Lower lobe of right lung (tissue), 2 donors: ENCODE measurements at places on chromosomes 1 and 21.

DNA sequence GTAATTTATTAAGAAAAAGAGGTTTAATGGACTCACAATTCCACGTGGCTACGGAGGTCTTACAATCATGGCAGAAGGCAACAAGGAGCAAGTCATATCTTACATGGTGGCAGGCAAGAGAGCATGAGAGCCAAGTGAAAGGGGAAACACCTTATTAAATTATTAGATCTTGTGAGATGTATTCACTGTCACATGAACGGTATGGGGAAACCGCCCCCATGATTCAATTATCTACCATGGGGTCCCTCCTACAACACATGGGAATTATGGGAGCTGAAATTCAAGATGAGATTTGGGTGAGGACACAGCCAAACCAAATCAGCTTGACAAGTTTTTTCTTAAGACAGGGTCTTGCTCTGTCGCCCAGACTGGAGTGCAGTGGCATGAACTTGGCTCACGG is 14.3 kb downstream of the DAP3 start:
- no peak for DNase-seq

- no peak for DNase-seq
Observed at GRCh38 chr1:67753776-67754525, 69.0 kb downstream of the GADD45A start.

GRCh38 chr1:231557898-231558707 is 29.6 kb downstream of the TSNAX start:
- DNase-seq, result no peak

GRCh38 chr1:12665511-12665910 is 21.6 kb downstream of the AADACL4 start:
- no peak for DNase-seq

GRCh38 chr1:84899969-84900368 is 7.0 kb upstream of the LPAR3 start:
- no peak for DNase-seq

- DNase-seq, result no peak
Observed at GRCh38 chr1:198064181-198064580, 92.6 kb upstream of the NEK7 start.

DNA sequence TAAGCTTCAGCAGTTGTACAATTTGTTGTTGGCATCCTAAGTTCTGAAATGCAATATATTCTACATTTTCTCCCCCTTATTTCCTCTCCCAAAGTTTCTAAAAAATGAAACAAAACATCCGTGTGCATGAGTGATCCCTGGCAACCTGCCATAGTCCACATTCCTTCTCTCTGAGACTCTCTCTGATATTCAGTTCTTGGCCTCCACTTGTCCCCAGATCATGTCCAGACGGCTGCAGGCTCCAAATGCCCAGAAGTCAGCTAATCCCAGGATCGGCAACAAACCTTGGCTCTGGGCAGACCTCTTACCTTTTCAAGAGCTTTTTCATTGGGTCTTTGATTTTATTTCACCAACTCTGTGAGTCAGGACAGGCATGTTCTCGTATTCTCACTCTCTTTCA is 187.8 kb downstream of the ETS2 start:
- DNase-seq, result no peak

DNA sequence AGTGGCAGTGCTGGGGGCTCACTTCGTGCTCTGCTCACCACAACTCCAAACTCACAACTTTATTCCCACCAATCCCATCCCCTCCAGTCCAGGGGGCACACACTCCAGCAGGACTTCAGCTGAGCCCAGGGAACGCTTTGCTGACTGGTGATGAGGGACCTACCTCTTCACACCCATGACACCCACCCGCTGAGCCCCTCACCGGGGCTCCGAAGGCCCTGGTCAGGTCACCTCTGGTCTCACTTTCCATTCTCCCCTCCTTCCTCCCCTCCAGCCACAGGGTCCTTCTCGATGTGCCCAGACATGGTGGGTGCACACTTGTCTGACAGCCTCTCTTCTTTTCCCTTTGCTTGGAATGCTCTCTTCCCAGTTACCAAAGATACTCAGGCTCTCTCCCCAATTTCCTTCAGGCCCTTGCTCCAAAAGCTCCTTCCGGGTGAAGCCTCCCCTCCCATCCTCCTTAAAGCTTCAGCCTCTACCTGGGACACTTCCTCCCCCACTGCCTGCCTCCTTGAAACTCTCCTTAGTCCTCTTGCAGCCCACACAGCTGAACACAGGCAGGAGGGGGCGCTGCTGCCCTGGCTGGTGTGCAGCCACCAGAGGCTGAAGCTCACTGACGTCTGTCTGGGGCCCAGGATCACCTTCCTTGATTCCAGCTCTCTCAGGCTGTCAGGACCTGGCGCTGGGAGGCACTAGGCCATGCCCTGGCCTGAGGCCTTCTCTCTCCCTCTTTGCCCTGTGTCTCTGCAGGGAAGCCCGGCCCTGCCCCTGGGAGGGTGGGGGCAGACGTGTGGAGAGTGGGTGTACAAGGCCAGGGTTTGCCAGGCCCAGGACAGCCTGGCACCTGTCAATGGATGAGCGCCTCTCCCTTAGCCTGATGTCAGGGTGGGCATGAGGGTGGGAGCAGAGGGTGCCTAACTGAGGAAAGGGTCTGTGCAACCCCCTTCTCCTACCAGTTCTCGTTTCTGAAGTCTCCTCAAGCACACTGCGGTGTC is 1.6 kb downstream of the KCNE1 start:
- DNase-seq, result peak; percentile 88

DNA sequence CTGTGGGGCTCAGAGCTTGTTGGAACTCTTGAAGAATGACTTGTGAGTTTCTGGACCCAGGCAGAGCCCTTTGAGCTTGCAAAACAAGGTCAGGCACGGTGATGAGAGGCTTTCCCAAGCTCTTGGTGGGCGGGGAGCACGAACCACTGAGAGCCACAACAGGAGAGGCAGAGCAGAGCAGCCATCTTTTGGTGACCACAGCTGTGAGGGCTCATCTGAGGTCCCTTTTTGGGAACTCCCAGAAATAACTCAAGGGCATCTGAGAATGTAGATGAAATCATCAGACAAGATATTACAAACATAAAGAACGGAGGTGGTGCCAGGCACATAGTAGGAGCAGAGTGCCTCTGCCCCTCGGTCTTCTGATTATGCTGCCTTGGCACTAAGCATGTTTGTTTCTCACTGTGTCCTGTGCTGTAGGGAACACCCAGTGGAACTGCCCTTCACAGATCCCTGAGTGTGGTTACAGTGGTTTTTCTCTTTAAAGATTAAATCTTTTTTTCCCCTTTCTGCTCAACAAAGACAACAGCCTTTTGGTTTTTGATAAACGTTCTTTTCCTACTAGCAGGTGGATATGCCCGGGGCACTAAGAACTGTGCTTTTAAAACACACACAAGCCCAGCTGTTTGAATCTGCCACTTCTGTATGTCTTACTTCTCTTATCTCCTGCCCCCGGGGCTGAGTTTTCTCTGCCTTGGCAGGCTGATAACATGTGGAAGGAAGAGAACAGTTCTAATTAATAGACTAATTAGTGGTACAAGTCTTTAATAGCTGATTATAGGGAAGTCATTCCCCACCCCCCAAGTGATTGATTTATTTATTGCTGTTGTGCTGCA is 37.7 kb downstream of the CD34 start:
- peak; percentile 60 for DNase-seq

DNA sequence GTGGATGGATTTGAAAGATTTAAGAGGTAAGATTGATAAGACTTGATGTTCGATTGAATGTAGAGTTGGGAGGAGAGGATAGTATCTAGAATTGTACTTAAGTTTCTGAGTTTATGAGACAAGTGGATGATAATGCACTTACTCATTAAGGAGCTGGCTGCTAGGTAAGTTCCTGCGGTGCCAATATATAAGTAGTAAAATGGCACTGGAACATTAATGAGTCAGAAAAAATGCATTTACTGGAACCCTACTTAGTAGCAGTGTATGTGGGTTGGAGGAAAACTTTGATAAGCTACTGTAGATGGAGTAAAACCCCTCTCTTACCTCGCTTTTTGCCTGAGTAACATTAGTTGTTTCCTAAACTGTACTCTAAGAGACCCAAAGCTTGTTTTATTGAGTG is 68.2 kb downstream of the ZFYVE9 start:
- no peak for DNase-seq

GRCh38 chr1:198007687-198008607 is 90.8 kb downstream of the LHX9 start:
- DNase-seq, result no peak

- DNase-seq, result no peak
Observed at GRCh38 chr1:40530735-40531380, 579 bp upstream of the ZNF684 start.

- DNase-seq, result no peak
Observed at GRCh38 chr1:212962509-212962908, 12.2 kb downstream of the VASH2 start.

GRCh38 chr21:42505090-42505726 is 8.4 kb upstream of the SLC37A1 start:
- DNase-seq, result no peak

DNA sequence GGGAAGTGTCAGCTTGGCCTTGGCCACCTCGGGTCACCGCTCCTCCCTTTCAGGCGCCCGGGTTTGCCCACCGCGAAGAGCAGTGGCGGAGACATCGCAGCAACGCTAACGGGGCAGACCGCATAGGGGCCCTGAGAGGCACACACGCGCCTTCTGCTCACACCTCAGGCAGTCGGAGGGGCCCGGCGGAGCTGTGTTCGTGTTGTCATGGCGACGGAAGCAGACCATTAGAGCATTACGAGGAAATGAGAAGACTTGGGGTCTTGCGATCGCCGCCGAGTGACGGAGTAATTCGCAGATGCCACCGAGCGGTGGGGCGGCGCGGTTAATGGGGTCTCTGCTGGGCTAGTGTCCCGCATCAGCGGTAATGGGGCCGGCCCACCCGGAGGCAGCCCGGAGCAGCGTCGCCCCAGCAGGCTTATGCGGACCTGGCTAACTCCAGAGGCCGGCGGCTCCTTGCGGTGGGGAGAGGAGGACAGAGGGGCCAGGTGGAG is 144.1 kb downstream of the TNR start:
- no peak for DNase-seq

- no peak for DNase-seq
Observed at GRCh38 chr1:227314014-227314848, 4.1 kb downstream of the CDC42BPA start.

DNA sequence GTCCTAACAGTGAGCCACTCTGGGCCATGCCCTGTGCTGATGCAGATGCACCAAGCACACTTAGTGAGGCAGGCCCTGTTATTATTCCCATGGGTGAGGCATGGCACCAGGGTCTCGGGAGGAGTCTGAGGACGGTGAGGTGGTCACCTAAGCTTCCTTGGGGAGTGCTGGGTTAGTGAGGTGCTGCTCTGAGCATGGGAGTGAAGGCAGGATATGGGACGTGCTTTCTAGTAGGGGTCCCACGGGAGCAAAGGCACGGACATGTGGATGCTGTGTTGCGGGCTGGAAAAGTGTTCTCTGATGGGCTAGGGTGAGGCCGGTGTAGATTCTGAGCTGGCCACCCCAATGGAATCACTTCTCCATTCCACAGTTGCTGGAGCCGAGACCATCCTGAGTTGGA is 77.5 kb upstream of the CSF3R start:
- DNase-seq, result no peak

- DNase-seq, result no peak
Observed at GRCh38 chr1:171139890-171140289, 45.2 kb upstream of the FMO2 start.

GRCh38 chr1:53303726-53304515 is 23.9 kb downstream of the LRP8 start:
- DNase-seq, result no peak

- DNase-seq, result no peak
Observed at GRCh38 chr21:34034369-34035014, 38.9 kb upstream of the MRPS6 start.

DNA sequence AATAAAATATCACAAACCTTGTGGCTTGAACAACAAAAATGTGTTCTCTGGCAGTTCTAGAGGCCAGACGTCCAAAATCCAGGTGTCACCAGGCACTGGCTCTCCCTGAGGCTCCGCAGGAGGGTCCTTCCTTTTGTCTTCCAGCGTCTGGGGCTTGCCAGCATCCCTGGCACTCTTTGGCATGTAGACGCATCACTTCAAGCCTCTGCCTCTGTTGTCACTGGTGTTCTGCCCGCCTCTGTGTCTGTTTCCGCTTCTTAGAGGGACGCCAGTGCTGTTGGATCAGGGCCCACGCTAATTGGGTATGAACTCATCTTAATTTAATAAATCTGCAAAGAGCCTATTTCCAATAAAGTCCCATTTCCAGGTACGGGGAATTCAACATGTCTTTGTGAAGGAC is 273.7 kb upstream of the C1orf174 start:
- DNase-seq, result no peak

DNA sequence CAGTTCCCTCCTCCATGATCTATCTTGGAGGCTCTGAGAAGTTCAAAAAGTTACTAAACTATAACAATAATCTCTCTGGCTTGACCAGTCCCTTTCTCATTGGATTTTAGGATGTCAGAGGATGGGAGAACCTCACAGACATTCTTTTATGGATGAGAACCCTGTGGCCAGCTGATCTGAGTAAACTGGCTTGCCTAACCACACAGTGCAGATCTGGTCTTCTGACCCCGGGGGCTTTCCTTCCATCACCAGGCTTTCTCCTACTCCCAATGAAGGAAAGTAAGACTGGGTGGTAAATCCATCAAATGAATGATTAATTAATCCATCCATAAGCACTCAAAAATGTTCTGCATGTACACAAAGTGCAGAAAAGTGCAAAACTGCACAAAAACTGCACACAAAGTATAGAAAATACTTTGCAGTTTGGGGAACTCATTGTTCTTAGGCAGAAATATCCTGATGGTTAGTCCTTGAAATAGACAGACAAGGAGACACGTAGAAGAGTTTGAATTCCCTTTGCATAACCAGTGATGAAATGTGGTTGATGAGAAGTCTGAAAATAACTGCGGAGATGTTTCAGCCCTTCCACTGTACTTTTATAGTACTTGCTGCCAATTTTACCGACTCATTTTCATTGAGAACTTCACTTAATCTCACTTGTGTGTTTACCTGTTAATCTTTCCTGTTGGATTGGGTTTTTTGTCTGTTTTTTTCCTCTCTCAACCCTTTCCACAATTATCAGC is 2.5 kb upstream of the F3 start:
- DNase-seq, result no peak

GRCh38 chr1:41639332-41639936 is 155.0 kb upstream of the EDN2 start:
- no peak for DNase-seq

- no peak for DNase-seq
Observed at GRCh38 chr1:231691618-231692259, 65.1 kb downstream of the DISC1 start.

GRCh38 chr21:41217671-41218385 is 49.9 kb downstream of the BACE2 start:
- DNase-seq, result no peak

DNA sequence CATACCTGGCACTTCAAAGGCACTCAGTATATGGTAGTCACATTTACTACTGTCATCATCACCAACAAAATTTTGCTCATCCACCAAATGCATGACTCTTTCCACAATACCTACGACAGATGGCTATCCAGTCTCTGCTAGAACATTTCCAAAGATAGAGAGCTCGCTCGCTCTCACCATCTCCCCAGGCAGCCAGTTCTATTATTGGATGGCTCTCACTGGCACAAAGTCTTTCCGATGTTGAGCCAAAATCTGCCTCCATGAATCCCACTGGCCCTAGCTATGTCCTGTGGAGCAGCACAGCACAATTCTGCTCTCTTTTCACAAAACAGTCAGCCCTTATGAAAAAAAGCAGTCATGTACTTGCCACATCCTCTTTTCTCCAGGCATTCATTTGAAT is 102.1 kb downstream of the DAB1 start:
- no peak for DNase-seq
